Neural progenitor cell (in vitro differentiated cells): ENCODE measurements at places on chromosomes 16 and 17. TPM values are rescaled to one million over a fixed set of nuclear protein-coding genes. Genes with fewer than 3 reads are reported as not detected.

PRRT2 gene
- total RNA-seq, result 23.5 and 71.4 TPM in 2 replicates

CCL3 gene
- total RNA-seq, result not detected in 2 replicates

ITGAD gene
- total RNA-seq, result not detected in 2 replicates

FBXO39 gene
- total RNA-seq, result not detected in 2 replicates

LGALS9C gene
- not detected in 2 replicates for total RNA-seq

CARHSP1 gene
- 115 and 269 TPM in 2 replicates for total RNA-seq

SLC26A11 gene
- total RNA-seq, result 7.9 and 24.1 TPM in 2 replicates

- DNase-seq, result no peak
Measured at GRCh38 chr17:44147812-44148211, 6.1 kb downstream of the HROB start.

DNA sequence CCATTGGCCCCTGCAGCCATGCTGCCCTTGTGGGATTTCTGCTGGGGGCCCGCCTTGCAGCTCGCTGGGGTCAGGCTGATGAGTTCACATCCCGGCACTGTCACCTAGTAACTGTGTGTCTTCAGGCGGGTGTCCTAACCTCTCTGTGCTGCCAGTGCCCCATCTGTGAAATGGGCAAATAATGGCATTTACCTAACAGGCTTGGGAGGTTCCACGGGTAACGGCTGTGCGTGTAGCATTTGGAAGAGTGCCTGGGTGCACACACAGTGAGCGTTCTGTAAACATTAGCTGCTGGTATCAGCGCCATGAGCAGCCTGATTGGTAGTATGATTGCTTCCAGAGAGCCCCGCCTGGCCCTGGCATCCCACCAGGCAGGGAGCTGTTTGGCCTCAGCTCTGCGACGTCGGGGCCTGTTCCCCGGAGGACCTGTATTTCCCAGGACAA, 167.3 kb upstream of the GSE1 start:
- DNase-seq, result no peak

DNA sequence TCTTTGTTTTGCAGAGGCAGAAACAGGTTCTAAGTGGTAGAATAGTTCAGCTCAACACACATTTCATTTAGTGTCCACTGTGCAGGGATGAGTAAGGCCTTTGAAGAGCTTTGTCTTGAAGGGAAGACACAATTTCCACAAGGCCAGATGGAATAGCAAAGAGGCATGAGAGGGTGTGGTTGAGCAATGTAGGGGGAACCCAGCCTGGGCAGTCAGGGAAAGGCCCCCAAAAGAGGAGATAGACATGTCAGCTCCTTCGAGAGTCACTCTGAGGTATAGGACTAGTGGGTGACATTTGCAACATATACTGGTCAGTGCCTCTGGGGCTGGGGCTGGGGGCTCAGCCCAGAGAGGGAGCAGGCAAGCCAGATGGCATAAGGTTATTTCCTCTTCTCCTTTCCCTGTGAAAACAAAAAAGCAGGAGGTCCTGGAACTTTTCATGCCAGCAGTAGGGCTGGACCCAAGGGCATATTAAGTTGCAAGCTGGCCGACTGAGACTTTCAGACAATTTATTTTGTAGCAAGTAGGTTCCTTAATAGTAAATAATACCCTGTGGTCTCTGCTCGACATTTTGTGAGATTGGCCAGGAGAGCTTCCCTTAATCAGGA, 7.1 kb downstream of the ALKBH5 start:
- DNase-seq, result no peak

DNA sequence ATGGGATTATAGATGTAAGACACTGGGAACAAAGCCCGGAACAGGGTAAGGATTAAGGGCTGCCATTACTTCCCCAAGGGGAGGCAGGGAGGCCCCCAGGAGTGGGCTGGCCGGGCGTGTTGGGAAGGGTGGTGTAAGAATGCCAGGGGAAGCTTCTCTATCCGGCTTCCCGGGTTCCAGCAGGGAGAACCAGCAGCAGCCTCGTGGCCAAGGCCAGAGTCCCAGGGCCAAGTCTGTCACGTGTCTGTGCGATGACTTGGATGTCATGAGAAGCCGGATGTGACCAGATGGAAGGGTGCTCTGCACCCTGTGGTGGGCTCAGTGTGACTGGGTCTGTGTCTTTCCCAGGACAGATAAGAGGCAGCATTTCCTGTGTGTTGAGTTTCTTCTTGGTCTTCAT, 52.1 kb downstream of the SCNN1B start:
- DNase-seq, result no peak

DNA sequence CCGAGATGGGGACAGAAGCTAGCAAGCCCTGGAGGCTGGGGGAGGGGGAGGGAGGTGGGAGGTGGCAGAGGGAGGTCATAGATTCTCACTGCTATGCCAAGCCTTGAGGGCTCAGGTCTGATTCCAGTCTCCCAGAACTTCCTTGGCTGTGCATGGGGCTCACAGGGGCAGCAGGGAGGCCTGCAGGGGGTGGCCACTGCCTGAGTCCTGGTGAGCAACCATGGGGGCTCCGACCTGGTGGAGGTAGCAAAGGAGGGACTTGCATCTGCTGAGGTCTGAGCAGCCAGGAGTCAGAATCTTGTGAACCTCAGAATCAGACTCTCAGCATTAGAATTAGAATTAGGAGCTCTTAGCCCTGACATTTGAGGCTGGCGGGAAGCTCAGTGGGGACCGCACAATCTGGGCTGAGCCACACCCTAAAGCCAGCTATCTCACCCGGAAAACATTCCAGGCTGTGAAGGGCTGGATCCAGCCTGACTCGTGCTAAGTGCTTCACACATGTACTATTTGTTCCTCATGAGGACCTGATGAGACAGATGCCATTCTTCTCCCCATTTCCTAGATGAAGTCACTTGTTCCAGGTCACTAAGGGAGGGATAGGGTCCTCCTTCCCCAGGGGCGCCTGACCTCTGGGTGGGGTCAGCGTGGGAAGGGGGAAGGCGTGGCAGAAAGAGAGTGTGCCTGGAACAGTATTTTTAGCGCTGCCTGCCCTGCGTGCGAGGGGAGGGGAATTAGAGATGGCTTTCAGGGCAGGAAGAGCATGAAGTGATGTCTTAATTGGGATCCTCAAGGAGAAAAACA, 17.3 kb upstream of the KCNJ12 start:
- DNase-seq, result no peak

GRCh38 chr17:47966079-47966519, 4.8 kb upstream of the CDK5RAP3 start:
- no peak for DNase-seq

DNA sequence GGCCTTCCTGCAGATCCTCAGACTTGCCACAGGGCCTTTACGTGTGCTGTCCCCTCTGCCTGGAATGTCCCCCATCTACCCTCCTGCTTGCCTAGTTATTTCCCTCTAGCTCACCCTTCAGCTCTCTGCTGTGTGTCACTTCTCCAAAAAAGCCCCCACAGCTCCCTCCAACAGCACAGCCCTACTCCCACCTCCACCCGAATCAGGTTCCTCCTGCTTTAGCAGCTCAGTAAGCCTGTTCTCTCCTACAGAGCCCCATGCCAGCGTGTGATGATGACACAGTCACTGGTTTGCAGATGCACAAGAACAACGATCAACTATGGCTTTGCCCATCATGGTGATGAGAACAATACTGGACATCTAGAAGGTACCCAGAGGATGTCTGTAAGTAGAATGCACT, 7.1 kb upstream of the SAMD14 start:
- DNase-seq, result no peak

- peak; percentile 34 for DNase-seq
Measured at GRCh38 chr16:27892879-27893278, 170.6 kb downstream of the GSG1L start.

DNA sequence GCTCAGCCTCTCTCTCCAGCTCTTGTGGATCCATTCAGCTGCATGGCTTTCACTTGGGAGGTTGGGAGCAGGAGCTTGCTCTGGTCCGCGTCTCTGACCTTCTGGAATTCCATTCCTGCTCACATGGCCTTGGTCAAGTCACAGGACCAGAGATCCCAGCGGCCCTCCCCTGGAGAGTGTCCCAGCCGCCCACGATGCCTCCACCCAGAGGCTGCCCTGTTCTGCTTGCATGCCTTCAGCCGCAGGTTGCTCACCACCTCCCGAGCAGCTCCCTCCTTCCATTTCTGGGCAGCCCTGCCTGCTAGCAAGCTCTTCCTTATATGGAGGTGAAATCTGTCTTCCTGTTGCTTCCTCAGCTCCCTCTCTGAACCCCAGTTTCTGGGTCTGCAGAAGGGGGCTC, 32.6 kb downstream of the RAI1 start:
- DNase-seq, result no peak

- DNase-seq, result no peak
Measured at GRCh38 chr16:87581857-87582215, 20.5 kb upstream of the JPH3 start.

DNA sequence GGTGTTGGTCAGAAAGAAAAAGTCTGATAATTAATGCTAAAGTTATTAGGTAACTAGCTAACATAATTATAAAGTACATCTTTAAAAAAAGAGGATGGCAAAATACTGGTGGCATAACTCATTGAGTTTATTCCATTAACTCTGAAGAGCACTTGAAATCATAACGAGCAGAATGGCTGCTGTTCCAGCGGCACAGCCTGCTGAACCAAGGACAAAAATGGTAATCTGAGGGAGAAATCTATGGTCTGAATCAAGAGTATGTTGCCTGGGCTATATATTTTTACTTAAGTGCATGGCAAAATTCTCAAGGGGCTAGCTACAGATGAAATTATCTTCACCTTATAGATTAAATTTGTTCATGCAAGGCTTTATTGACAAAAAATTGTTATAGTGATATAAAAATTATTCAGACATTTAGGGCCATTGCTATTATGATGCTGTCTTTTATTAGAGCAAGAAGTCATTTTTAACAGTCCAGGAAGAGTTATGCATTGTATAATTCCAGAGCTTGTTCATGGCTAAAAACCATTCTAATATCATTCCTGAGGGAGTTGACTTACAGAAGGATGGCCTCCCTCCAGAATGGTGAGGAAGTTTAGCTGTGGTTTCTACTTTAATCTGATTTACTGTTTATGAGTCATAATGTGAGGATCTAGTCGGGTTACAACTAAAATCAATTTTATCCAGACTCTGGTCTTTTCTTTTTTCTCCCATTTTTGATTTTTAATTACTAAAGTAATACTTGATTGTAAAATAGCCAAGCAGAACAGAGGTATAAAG, 41.4 kb upstream of the ANKFN1 start:
- DNase-seq, result no peak
